ENCODE measurements at places on chromosomes 2 and 18. TPM values are rescaled to one million over a fixed set of nuclear protein-coding genes. Genes with fewer than 3 reads are reported as not detected.

- no peaks in the 10 kb centered on the region for H3K36me3 ChIP-seq
- H3K27ac ChIP-seq = no peak overlapping the region
- H3K27me3 ChIP-seq = no peaks in the 10 kb centered on the region
Observed at GRCh38 chr2:164705412-164706167, 84.3 kb upstream of the GRB14 start.

GRCh38 chr2:191675807-191676721 is 1.9 kb upstream of the NABP1 start:
- H3K4me3 ChIP-seq = no peak overlapping the region
- H3K4me1 ChIP-seq = peaks cover 4% of the 10 kb centered on the region
- H3K27ac ChIP-seq = no peak overlapping the region
- peak; percentile 10 for DNase-seq
- no peaks in the 10 kb centered on the region for H3K27me3 ChIP-seq

Gene IL1A
- not detected for total RNA-seq

DNA sequence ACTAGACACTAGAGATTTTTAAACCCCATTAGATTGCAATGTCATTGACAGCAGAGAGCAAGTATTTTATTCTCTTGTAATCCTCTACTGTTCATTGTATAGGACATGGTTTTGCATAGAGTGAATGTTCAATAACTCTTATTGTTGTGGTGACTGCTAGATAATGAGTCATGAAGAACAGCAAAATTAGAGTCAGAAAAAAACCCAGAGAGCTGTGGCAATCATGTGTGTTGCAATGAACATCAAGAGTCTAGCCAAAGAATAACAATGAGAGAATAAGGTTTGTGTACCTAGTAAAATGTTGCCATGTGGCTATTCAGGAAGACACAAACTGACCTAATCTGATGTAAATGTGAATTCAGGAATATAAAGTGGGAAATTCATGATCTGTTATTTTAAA is 684.0 kb downstream of the DSC3 start:
- no peaks in the 10 kb centered on the region for H3K4me1 ChIP-seq
- H3K27me3 ChIP-seq = no peaks in the 10 kb centered on the region
- no peaks in the 10 kb centered on the region for H3K36me3 ChIP-seq
- no peak for DNase-seq
- no peak overlapping the region for H3K4me3 ChIP-seq
- no peak overlapping the region for H3K27ac ChIP-seq

- H3K4me1 ChIP-seq = no peaks in the 10 kb centered on the region
- H3K4me3 ChIP-seq = no peak overlapping the region
- no peaks in the 10 kb centered on the region for H3K27me3 ChIP-seq
- no peaks in the 10 kb centered on the region for H3K36me3 ChIP-seq
- H3K27ac ChIP-seq = no peak overlapping the region
Observed at GRCh38 chr2:83650898-83651297, 808.2 kb downstream of the SUCLG1 start.
